ENCODE measurements at places on chromosomes 1 and 21.
A peak's percentile ranks its signal among the peaks of the same experiment; 100 is the strongest.

GRCh38 chr1:193216920-193217319 lies 30.5 kb upstream of the B3GALT2 start:
- no peak for DNase-seq

DNA sequence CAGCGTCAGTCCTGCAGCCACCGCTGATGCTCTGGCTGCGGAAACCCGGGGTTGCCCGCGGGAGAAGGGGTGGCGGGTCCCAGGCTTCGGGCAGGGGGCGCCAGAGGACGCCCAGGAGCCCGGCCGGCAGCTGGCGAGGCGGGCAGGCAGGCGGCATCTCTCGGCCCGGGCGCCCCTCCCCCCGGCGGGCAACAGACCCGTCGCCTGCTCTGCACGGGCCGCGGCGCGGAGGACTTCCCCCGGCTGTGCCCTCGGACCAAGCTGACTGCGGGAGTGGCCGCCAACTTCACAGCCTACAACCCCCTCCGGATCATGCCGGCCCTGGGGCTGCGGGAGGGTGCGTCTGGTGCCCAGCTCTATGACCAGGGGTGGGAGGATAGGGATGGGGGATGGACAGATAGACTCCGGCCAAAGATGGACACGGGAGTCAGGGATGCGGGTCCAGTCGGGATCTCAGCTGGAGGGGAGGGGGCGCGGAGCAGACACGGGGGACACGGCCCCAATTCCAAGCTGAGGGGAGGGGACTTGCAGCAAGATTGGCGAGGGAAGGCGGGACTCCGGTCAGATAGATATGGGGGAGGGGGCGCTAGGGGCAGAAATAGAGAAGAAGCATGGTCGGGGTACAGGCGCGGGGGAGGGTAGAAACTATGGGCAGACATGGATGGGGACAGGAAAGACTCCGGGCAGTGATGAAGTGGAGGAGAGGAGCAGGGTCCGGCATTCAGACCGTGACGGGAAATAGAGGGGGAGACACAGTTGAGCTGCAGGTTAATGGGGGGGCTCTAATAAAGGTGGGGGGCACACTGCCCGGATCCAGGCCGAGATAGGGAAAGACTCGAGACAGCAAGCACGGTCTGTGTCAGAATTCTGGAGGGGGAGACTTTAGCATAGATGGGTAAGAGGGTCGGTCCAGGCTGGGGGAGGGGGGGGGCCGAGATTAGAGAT lies 1.1 kb downstream of the ADGRB2 start:
- DNase-seq, result peak; percentile 69

GRCh38 chr1:228163007-228163753 lies 2.4 kb upstream of the IBA57 start:
- DNase-seq, result no peak

DNA sequence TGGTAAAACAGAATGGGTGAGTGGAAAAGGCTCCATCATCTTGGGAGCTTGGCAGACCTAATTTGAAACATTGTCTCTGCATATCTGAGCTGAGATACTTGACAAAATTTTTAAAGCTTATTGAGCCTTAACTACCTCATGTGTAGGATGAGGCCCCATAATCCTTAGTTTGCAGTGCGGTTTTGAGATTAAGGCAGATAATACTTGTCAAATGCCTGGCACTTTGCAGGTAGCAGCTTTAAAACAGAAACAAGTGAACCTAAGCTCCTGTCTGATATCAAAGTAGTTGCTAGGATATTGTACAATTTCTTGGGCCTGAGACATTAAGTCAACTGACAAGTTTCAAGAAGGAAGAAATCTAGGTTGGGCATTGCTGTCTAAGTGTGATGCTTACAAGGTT lies 65.3 kb downstream of the TBX19 start:
- no peak for DNase-seq

DNA sequence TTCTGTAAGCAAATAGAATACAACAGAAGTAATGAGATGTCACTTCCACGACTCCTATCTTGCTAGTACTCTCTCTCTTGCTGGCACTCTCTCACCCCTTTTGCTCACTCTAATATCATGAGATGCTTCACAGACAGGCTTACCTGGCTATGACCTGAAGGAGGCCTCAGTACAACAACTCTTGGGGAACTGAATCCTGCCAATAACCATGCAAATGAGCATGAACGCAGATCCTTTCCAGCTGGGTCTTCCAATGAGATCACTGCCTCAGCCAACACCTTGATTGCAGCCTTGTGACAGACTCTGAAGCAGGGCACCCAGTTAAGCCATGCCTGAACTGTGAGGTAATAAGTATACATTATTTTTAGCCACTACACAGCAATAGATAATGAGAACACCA lies 53.1 kb upstream of the ADAR start:
- no peak for DNase-seq

DNA sequence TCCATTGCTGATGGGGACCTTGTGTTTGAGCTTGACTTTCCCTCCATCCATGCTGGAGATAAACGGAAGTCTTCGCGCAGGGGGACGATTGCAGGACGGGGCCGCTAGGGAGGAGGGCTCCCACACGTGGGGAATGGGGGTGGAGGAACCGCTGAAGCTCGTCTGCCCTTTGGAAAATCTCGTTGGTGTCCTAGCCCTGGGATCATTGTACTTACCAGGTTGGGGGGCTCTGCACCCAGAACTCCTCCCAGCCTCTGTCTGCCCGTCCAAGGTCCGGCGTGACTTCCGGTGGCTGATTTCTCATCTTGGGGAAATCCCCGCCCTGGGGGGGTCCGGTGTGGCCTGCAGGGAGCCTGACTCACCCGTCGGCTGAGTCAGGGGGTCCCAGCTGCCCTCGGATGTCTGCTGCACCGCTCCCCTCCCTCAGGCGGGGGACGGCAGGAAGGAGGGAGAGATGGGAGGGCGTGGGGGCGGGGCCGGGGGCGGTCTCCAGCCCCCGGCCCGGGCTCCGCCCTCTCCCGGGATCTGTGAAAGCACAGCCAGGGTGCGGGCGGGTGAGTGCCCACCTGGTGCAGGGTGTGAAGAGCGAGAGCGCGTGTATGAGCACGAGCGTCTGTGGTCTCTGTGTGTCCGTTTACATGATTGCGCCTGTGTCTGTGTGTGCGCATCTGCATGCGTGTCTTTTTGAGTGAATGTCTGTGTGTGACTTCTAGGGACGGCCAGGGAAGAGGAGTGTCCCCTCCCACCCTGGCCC lies 35.8 kb downstream of the PIK3CD start:
- no peak for DNase-seq

DNA sequence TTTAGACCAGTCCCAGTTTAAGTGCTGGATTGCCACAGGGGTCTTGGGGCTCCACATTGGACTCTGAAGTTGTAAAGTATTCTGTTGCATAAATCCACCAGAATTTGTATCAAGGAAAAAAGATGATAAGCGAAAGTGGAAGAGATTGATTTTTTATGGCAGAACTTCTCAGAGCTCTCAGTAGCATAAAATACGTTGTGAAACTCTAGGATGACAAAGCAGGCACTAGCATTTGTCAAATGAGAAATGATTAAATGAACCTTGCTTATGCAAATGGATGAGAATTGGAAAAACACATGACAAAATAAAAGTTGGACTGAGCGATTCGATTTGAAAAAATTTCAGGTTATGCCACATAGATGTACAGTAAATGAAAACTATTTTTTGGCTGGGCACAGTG lies 253.8 kb upstream of the RAB4A start:
- DNase-seq, result no peak

GRCh38 chr1:172897738-172898137 lies 153.0 kb downstream of the TNFSF18 start:
- no peak for DNase-seq

GRCh38 chr21:31555741-31556191 lies 103.7 kb upstream of the SOD1 start:
- no peak for DNase-seq

GRCh38 chr1:180522213-180522515 lies 19.8 kb upstream of the ACBD6 start:
- no peak for DNase-seq

GRCh38 chr1:108785264-108785663 lies 38.8 kb downstream of the STXBP3 start:
- DNase-seq, result no peak

DNA sequence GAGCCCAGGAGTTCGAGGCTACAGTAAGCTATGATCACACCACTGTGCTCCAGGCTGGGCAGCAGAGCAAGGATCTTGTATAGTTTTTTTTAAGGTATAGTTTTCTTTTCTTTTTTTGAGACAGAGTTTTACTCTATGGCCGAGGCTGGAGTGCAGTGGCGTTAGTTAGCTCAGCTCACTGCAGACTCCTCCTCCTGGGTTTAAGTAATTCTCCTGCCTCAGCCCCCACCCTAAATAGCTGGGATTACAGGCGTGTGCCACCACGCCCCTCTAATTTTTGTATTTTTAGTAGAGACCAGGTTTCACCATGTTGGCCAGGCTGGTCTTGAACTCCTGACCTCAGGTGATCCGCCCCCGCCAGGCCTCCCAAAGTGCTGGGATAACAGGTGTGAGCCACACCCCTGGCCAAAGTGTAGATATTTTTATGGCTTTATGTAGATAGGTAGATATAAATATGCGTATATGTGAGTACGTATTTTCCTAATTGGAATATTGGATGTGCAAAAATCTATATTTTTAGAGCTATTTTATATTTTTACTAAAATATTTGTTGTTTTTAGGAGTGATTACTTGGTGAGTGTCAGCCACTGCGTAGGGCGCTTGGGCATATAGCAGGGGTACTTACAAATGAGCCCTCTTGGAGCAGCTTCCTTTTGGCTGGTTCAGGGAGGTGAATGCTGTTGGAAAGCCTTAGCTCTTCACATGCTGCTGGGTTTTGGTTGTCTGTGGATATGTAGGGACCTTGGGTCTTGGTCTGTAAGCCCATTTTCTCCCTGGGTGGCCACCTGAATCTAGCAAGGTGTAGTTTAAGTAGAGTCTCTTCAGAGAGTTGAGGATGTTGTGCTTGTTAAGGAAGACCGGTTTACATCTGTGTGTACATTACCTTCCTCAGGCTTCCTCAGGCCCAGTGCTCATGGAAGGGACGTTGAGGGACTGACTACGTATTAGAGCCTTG lies 9.5 kb downstream of the KDM4A start:
- no peak for DNase-seq

DNA sequence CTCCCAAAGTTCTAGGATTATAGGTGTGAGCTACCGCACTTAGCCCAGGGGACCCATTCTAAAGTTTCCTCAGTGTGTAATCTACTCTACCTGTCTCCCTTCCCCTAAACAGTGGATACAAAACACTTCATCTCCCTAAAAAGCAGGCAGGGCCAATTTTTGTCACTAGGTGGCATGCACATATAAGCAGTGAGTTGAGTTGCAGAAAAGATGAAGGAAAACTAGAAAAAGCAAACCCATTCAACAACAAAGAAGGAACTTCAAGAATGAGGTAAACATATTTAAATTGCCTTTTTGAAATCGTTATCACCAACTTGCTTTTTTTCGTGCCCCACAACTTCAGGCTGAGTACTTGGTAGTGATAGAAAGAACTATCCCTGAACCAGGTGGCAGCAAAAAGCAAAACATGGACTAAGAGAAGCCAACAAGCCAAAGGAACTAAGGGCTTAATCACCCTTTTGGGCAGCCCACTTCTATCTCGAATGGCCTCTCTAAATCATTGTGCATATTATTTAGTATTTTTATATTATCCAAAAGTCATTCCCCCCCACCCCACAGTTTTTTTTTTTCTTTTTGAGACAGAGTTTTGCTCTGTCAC lies 19.7 kb upstream of the ALDH9A1 start:
- DNase-seq, result peak; percentile 8

GRCh38 chr1:115539736-115540135 lies 102.0 kb upstream of the VANGL1 start:
- DNase-seq, result no peak

- peak; percentile 30 for DNase-seq
Measured at GRCh38 chr1:86757272-86757984, 53.1 kb downstream of the SH3GLB1 start.

- DNase-seq, result no peak
Measured at GRCh38 chr21:14923468-14923867, 141.3 kb downstream of the NRIP1 start.

DNA sequence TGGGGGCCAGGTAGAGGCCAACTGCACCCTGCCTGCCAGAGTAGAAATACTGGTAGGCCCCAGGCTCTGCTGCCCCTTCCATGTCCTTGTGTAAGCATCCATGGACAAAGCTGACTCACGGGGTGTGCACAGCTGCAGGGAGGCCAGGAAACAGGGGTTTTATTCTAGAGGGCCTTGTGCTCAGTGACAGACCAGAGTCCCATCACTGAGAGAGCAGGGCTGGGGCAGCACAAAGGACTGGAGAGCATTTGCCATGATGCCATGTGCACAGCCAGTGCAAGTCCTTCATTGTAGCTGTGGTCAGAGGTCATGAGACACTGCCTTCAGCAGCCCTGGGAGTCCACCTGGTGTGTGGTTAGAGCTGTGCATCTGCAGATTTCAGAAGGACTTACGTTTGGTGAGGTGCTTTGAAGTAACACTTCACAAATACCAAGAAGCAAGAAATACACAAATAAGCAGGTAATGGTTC lies 8.1 kb downstream of the ARF1 start:
- no peak for DNase-seq

DNA sequence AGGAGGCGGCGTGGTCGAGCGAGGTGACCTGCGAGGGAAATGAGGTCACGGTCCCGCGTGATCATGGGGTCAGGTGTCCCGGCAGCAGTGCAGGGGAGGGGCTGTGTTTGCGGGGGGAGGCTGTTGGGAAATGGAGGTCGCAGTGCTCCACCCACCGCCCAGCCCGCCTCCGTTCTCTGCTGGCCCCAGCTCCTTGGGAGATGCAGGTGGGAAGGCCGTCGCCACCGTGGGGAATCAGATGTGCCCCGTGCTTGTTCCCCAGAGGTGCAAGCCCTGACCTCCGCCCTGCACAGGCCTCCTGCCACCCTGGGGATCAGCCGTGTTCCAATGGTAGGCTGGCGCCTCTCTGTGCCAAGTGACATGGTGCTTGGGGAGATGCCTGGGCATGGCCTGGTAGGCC lies 95.7 kb downstream of the PRDM16 start:
- DNase-seq, result no peak

DNA sequence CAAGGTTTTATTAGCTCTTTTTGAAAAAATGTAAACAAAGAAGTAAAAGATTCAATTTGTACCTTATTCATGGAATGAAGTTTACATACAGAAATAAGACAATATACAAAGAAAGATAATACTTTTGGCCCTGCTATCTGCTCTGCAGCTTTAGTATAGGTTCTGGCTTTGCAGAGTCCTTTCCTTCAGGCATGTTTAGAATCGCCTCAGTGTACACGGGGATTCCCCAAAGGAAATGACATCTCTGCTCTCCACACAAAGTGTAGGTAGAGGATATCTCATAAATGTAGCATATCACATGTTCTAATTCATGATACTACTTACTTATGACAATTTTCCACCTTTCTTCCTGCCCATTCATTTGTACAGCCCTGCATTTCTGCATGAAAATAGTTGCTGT lies 222.6 kb upstream of the DPYD start:
- DNase-seq, result no peak

- no peak for DNase-seq
Measured at GRCh38 chr21:42112238-42112637, 41.1 kb downstream of the UMODL1 start.

- DNase-seq, result no peak
Measured at GRCh38 chr1:23646091-23646490, 45.5 kb upstream of the RPL11 start.

DNA sequence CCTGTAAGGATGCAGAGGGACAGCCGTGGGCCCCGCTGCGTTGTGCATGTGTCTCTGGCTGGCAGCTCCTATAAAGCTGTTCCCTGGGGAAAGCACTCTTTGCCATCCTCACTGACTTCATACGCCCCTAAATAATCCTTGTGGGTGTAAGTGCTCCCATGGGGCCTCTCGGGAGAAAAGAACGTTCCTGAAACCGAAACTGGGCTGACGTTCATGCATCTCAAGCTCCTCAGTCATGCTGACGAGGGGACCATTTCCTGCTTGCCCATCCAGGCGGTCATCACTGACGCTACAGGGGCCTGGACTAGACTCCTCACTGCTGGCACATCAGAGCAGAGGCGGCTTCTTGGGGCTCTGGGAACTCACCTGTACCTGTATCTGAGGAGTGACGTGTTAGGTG lies 73.1 kb upstream of the USP24 start:
- DNase-seq, result no peak

Data from hippocampal formation (tissue), 2 donors.